AG09319 (cell line): ENCODE measurements at places on chromosomes 4 and X.

DNA sequence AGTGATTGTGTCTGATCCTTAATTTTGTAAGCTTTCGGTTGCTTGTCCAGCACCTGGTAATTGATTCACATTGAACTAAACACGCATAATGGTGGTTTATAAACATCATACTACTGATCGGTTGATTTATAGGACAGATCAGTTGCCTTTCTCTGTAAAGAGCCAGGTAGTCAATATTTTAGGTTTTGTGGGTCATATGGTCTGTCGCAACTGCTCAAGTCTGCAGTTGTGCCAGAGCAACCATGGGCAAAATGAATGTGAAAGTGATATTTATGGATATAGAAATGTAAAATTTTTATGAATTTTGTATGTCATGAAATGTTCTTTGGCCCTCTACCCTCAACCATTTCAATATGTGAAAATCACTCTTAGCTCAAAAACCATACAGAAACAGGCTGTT, 8.9 kb downstream of the JADE1 start:
- DNase-seq, result no peak

DNA sequence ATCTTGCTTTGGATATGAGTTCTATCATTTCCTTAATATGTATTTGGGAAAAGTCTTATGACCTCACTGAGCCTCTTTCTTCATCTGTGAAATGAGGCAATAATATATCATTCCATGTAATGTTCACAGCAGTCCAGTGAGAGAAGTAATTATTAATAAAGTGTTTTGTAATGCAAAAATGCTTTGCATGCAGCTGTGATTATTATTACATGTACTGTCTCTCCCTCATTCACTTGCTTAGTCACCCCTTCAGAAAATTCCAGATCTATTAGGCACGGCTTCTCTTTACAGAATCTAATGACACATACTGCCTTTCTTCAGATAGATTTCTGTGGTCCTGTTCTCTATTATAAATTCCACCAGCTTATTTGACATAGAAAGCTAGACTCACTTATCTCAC, 53.5 kb upstream of the FGF13 start:
- DNase-seq, result no peak

DNA sequence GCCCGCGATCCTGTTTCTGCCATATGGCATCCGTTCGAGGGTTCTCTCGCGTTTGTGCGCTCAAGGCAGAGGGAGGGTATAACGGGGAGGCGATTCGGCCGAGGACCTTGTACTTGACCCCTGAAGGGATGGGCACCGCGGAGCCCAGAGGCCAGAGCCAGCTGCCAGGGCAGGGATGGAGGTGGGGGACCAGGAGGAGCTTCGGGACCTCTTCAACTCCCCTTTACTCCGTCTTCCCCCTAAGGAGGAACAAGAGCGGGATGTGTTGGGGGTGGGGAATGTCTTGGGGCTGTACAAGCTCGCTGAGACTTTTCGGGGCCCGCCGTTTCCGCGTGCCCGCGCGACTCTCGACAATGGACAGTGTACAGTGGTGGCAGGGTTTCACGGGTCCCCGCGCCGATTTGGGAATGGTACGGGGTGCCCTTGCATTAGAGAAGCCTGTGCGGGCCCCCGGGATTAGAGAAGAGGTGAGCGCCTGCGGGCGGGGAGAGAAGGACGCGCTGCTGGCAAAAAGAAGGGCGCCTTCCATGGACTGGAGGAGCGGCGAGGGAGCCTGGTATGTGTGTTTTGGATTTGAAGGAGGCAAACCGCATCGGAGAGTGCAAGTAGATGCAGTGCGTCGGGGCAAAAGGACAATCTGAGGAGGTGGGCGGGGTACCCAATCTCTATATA, 760 bp downstream of the UGT8 start:
- DNase-seq, result no peak

DNA sequence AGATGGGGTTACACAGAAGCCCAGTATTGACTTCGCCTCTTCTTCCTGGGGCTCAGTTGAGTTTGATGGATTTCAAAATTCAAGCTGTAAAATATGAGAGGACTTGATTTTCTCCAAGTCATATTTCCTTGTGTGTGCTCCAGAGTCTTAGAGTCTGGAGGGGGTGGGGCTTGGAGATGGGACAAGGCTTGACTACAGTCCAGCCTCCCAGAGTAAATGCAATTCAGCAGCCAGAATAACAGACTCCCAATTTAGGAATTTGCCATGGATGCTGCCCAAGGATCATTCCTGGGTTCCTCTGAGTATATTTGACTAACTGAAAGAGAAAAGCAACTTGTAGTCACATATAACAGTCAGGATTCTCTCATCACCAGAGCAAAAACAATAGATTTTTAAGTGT, 53.7 kb upstream of the RBPJ start:
- peak; percentile 39 for DNase-seq

- no peak for DNase-seq
These were observed 157.2 kb downstream of the CFAP299 start for GRCh38 chr4:80492761-80493160.

DNA sequence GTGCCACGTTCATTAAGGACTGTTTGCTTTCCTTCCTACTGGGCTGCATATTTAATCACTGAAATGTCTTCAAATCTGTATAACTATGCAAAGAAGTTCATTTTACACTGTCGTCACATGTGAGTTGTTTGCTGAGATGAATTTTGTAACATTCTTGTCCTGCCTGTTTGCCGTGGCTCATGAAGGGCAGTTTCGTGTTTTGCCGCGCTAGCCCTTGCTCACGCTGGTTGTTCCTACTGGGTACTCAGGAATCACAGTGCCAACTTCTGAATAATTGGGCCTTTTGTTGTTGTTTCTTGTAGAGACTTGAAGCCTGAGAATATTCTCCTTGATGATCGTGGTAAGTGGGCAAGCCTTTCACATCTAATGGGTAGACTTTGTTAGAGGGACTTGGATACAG, 52.2 kb downstream of the HTT-AS start:
- DNase-seq, result no peak

DNA sequence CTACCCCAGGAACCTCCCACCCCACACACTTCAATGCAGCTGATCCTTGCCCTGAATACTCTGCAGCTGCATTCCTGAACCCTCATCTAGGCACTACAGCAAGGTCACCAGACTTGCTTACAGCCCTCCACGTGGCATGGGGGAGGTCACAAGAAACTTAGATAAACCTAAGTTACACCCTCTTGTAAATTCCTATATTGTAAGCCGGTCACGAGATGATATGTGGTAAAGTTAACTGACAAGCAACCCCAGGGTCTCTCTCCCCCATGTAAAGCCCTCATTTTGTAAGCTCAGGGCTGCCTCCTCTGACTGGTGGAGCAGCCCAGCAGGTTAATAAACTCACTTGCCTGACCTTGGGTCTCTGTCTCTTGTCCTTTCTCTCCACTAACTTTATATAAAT, 570.7 kb downstream of the PCDH7 start:
- no peak for DNase-seq

DNA sequence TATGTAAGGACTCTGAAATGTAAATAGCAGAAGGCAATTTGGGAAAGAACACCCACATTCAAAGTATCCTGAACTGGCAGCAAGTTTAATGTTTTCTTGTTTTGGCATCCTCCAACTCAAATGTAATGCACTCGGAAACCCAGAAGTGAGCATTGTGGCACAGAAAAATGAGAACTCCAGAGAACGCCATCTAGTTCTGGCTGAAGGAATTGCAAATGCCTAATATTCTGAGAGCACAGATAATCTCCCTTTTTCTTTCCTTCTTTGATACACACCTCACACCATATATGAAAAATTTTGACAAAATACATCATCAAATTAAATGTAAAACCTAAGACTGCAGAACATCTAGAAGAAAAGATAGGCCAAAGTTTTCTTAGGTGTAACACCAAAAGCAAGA, 52.1 kb downstream of the PWWP3B start:
- no peak for DNase-seq

DNA sequence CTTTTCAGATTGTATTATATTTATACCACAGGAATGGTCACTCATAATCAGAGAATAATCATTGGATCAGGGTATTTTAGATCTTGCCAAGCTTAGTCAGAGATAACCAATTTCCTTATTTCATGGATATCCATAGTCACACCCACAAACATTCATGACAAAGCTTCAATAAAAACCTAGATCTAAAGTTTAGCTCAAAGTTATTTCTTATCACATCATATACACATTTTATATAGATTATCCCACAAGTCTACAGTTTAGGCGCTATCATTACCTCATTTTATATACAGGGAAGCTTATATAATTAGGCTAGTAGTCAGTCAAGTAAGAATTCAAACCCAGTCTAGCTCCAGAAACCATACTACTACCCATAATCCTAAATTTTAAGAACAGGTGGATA, 82.3 kb downstream of the SLC10A7 start:
- DNase-seq, result no peak

DNA sequence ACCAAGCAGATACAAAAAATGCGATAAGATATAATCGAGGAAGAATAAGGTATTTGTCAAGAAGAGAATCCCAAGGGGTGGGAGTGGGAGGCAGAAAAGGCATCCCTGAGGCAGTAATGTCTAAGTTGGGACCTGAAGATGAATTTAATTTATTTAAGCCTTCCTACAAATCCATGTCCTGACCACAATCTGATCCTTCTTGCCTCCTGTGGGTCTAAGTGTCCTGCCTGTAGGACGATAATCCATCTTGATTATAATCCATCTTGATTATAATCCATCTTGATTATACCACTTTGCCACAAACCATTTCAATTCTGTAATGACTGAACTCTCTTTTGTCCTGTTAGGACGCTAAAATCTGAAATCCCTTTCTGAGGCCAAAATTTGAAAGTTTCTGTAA, 130.2 kb downstream of the COL25A1 start:
- no peak for DNase-seq
